ENCODE measurements at places on chromosomes 7 and 10. TPM values are rescaled to one million over a fixed set of nuclear protein-coding genes. Genes with fewer than 3 reads are reported as not detected.

DNA sequence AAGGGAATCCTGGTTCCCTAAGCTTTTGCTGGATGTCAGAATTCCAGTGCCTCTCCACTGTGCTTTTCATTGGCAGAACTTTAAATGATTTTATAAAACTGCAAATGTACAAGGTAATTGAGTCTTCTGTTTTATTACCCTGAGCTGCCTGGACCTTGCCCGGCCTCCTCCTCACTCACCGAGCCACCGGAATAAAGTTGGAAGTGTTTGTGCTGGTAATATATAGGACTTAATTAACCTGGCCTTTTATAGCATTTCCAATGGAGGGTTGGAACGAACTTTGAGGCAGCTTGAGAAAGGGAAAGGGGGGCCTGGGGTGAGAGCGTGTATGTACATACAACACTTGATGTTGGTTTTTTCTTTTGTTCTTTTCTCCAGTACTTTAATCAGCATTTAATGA is 43.4 kb downstream of the ZNF503 start:
- H3K27ac ChIP-seq = no peak overlapping the region
- H3K27me3 ChIP-seq = no peaks in the 10 kb centered on the region
- no peak overlapping the region for H3K4me3 ChIP-seq
- H3K4me1 ChIP-seq = no peaks in the 10 kb centered on the region
- no peaks in the 10 kb centered on the region for H3K36me3 ChIP-seq

DNA sequence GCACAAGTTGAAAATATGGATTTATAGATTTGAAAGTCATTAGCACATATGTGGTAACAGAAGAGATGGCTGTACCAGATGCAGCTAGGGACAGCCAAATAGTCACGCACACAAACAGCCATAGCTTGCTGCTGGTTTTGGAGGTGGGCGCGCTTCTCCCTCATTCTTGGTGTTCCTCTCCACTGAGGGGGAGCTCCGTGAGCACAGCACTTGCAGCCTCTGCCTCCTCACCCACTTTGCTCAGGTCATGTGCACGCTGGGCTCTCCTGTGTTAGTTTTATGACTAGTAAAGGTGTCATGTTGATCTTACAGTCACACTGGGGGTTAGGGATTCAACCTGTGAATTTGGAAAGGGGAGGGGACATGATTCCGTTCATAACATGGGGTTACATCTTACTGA is 8.5 kb upstream of the ZNF786 start:
- H3K27ac ChIP-seq = no peak overlapping the region
- peaks cover 1% of the 10 kb centered on the region for H3K27me3 ChIP-seq
- H3K4me1 ChIP-seq = no peaks in the 10 kb centered on the region
- H3K4me3 ChIP-seq = no peak overlapping the region
- H3K36me3 ChIP-seq = no peaks in the 10 kb centered on the region
- DNase-seq = no peak

DNA sequence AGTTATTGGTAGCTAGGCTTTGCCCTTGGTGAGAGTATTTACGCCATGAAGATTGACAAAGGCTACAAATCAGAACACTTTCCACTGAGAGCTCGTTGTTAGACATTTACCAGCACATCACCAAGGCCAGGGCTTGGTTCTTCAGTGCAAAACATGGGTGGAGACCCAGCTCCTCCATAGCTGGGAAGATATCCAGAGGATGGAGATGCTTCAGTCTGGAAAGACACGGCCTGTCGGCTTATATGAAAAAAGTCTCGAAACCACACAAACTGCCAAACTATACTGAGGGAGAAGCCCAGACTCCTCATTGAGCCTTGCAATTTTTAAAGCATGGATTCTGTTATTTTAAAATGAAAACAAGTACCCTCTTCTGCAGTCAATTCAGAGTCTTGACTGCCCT is 83.4 kb upstream of the ANLN start:
- no peaks in the 10 kb centered on the region for H3K36me3 ChIP-seq
- no peaks in the 10 kb centered on the region for H3K4me1 ChIP-seq
- no peak overlapping the region for H3K4me3 ChIP-seq
- H3K27ac ChIP-seq = no peak overlapping the region

DNA sequence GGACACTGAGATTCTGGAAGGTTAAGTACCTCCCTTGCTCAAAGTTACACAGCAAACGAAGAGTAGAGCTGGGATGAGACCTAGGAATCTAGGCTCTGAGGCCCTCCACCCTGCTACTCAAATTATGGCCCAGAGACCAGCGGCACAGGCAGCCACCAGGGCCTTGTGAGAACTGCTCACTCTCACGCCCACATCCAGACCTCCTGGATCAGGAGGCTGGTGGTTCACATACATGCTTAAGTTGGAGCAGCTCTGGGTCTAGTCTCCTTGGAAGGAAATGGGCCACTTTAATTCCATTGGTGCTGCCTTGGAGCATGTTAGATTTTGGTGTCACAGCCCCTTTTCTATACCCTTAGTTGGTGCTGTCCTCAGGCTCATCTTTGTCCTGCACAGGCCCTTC is 41.9 kb downstream of the ADRA2A start:
- no peak overlapping the region for H3K27ac ChIP-seq
- peaks cover 9% of the 10 kb centered on the region for H3K4me1 ChIP-seq
- H3K4me3 ChIP-seq = no peak overlapping the region
- H3K36me3 ChIP-seq = no peaks in the 10 kb centered on the region
- no peak for DNase-seq

- no peaks in the 10 kb centered on the region for H3K36me3 ChIP-seq
- no peaks in the 10 kb centered on the region for H3K4me1 ChIP-seq
- H3K27ac ChIP-seq = no peak overlapping the region
- no peaks in the 10 kb centered on the region for H3K27me3 ChIP-seq
- H3K4me3 ChIP-seq = no peak overlapping the region
Measured at GRCh38 chr7:31735991-31736982, 49.3 kb downstream of the PPP1R17 start.

GRCh38 chr7:37052705-37053104 is 328.4 kb upstream of the AOAH start:
- H3K4me1 ChIP-seq = no peaks in the 10 kb centered on the region
- H3K27me3 ChIP-seq = no peaks in the 10 kb centered on the region
- H3K27ac ChIP-seq = no peak overlapping the region
- peaks cover 10% of the 10 kb centered on the region for H3K36me3 ChIP-seq

DNA sequence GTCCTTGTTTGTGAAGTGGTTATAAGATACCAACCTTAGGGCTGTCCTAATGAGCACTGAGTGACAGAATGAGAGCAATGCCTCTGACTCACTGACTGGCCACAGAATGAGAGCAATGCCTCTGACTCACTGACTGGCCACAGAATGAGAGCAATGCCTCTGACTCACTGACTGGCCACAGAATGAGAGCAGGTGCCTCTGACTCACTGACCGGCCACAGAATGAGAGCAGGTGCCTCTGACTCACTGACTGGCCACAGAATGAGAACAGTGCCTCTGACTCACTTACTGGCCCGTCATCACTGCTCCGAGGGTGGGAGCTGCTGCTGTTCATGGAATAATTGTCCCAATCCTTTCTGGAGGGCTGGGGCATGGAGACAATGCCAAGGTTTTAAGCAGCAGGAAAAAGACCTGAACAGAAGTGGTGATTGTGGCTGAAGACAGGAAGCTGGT is 265.2 kb upstream of the PPP2R2D start:
- H3K27me3 ChIP-seq = no peaks in the 10 kb centered on the region
- no peak overlapping the region for H3K4me3 ChIP-seq
- no peaks in the 10 kb centered on the region for H3K4me1 ChIP-seq

- H3K4me3 ChIP-seq = no peak overlapping the region
- no peaks in the 10 kb centered on the region for H3K27me3 ChIP-seq
- no peak overlapping the region for H3K27ac ChIP-seq
Measured at GRCh38 chr10:94146746-94147145, 153.0 kb downstream of the PLCE1 start.

Gene ANXA8
- not detected for total RNA-seq

Gene LIPN
- total RNA-seq = not detected

Gene WEE2
- not detected for total RNA-seq

Gene EVX1
- not detected for total RNA-seq
